Activated T-helper 17 cell treated with anti-CD3 and anti-CD28 coated beads, Interleukin-2, amount 50 U/mL, for 72 hours (primary cell): ENCODE measurements at places on chromosomes 1 and 21. TPM values are rescaled to one million over a fixed set of nuclear protein-coding genes. Genes with fewer than 3 reads are reported as not detected.

SH2D1B gene
- total RNA-seq = not detected

S100A16 gene
- total RNA-seq = not detected

PDZK1 gene
- total RNA-seq = not detected

UBE2U gene
- not detected for total RNA-seq

RAB3B gene
- total RNA-seq = 0.26 TPM

CD34 gene
- 0.24 TPM for total RNA-seq

S100A2 gene
- 10.1 TPM for total RNA-seq

RAB7B gene
- not detected for total RNA-seq

SHISAL2A gene
- total RNA-seq = 8.9 TPM

CRP gene
- not detected for total RNA-seq

- no peak for ATAC-seq
These were observed 47.5 kb downstream of the HSF2BP start for GRCh38 chr21:43611598-43612369.

- ATAC-seq = no peak
These were observed 4.6 kb downstream of the TRIM11 start for GRCh38 chr1:228401782-228402640.

DNA sequence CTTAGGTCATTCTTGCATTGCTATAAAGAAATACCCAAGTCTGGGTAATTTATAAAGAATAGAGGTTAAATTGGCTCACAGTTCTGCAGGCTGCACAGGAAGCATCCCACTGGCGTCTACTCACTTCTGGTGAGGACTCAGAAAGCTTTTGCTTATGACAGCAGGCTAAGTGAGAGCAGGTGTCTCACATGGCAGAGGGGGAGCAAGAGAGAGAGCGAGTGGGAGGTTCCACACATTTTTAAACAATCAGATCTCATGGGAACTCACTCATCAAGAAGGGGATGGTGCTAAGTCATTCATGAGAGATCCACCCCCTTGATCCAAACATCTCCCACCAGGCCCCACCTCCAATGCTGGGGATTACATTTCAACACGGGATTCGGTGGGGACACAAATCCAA is 13.6 kb upstream of the RGS4 start:
- no peak for ATAC-seq

DNA sequence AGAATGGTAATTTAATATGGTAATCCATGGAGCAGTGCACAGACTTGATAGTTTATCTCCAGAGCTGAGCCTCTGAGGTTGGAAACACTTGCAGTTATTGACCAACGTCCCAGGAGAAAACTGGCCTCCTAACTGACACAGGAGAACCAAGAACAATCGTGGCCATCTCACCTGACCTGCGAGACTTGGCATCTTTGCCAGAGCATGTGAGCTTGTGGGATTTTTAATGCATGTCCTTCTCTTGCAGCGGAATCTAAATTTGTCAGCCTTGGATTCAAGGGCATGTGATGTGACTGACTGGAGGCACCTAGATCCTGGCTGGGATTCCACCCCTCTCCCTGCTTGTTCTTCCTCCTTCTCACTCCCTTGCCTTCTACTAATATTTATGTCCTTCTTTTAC is 27.8 kb upstream of the SLC26A9 start:
- ATAC-seq = no peak

DNA sequence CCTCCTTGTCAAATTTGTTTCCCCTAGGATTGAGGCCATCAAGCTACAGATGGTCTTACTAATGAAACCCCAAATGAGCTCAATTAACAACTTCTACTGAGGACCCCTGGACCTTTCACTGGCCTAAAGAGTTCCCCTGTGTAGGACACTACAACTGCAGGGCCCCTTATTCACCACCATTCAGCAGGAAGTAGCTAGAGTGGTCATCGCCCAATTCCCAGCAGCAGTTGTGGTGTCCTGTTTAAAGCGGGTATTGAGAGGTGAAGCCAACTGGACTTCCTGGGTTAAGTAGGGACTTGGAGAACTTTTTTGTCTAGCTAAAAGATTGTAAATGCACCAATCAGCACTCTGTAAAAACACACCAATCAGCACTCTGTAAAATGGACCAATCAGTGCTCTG is 1466.9 kb downstream of the KCNT2 start:
- no peak for ATAC-seq

DNA sequence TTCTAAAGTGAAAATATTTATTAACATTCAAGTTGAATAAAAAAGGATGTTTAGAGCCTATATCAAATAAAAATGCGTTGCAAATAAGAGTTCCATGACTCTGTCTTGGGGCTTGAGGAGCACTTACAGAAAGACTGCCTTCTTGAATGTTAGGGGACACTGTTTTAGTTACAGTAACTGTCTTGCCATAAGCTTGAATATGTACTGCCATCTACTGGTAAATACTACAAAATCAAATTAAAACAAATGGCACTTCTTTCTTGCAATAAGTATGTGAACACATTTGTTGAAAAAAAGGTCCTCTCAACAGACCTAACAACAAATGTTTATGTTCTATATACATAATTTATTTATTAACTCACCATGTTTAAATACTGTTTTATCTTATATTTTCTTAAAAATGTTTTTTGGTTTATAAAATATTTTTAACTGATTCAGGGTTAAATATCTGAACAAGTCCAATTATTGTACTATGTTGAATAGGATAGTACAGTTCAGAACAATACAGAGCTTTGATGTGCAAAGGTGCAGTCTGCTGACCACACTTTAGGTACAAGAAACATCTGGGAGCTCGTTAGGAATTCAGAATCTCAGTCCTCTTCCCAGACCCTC is 199.5 kb downstream of the LRRIQ3 start:
- no peak for ATAC-seq

- ATAC-seq = no peak
These were observed 14.9 kb upstream of the RAB42 start for GRCh38 chr1:28577052-28577678.

DNA sequence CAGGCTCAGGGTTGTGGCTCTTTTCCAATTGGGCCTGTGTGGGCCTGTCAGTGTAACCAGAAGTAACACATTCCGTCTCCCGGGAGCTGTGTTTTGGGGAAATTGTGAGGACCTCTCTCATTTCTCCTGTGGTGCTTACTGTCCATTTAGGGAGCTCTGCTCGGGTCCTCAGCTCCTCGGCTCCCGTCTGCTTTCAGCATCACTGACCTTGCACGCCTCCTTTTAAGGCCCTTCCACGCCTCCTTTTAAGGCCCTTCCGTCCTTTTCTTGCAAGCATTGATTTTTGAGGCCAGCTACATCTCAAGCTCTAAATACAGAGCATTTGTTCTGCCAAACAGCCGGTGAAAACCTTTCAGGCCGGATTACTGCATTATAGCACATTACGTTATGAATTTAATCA is 9.7 kb downstream of the CA6 start:
- ATAC-seq = no peak

DNA sequence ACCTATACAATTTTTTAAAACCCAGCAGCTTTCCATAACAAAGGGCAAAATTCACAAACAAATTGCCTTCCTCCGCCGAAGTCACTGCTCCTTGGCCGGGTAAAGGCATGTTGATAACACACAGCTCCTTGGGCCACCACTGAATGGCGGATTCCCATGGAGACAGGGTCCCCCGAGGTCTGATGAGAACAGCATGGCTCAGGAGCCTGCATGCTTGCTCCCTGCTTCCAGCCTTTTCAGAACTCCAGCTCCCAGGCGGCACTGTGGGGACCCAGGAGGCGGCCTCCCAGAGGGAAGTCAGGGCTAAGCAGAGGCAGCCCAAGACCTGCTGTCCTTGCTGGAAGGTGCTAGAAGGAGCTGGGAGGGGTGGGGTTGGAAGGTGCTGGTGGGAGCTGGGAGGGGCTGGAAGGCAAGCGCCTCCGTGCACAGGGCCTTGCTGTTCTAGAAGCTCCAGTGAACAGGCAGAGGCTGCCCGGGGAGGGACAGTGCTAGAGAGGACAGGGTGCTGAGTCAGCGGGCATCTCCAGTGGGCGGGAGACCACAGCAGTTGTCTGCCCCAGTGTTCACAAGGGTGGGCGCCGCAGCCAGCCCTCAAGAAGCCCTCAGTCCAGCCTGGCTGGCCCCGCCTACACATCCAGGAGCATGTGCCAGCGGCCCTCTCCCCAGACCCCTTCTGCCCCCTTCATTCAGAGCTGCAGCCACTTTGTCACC is 35.1 kb downstream of the PRDM16 start:
- no peak for ATAC-seq

- peak; percentile 11 for ATAC-seq
These were observed 2.0 kb downstream of the AGRN start for GRCh38 chr1:1021920-1022259.

- no peak for ATAC-seq
These were observed 59.4 kb downstream of the ZZZ3 start for GRCh38 chr1:77623066-77623465.

GRCh38 chr1:6180268-6180706 is at the start of gene CHD5:
Gene CHD5, minus strand, starts transcription at chr1:6180321. Its CDS starts 298 bp downstream, at chr1:6180023.
- no peak for ATAC-seq

DNA sequence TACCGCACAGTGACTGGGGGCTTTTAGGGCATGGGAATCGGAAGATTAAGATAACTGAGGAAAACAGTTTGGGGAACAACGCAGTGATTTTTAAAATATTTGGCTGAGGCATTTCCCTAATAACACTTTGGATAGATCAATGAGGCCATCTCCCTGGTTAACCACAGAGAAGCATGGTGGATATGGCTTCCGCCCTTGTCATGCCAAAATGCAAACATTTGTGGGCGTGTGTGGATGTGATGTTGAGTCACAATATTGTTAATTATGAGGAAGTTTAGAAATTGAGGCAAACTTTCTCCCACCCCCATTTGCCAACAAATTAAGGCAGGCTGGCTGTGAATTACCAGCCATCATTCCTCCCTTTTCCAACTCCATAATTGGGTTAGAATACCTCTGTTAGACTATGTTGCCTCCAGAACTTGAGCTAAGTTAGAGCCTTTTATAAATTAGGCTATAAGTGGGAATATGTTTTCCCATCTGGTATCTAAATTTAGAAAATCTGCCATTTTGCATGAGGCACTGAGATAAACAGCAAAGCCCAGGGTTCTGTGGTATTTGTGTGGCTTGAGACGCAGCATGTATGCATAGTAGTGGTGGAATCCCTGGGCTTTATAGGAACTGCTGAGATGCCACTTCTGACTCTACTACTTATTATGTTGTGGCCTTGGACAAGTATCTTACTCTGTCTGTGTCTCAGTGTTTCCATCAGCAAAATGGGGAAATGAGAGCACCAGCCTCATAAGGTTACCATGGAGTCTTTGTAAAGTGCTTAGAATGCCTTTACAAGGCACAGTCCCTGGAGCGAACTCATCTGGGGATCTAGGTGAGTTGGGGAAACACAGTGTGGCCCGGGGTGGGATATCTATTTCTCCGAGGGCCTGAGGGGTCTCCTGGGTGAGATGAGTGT is 154.6 kb downstream of the C1orf94 start:
- no peak for ATAC-seq

DNA sequence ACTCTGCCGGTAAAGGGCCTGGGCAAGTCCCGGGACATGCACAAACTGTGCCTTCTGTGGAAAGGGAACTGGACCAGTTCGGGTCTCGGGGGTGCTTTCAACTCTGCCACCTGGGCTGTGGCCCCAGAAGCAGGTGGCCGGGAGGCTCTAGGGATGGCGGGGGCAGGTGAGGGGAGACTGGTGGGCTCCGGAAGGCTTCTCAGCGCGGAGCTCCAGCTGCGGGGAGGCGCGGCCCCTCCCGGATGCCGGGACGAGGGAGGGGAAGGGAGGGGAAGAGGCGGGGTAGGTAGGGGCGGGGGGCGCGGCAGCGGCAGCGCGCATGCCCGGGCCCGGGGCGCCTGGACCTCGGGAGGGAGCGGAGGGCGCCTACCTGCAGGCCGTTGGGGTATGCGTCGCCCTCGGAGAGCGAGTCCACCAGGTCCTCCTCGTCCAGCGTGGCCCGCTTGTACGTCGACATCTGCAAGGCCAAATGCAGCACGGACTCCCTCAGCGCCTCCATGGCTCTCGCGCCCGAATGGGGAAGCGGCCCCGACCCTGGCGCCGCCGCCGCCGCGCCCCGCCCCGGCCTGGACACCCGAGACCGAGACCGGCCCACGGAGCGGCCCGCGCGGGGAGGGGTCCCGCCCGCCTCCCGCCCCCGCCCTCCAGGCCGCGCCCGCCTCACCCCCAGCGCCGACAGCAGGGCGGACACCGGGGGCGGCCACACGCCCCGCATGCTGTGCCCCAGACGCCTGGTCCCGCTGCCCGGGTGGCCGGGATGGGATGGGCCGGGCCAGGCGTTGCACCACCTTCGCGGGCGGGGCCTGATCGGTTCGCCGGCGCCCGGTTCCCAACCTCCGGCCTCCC is at the start of gene ECE1:
TSS of gene ECE1 (minus strand) at position 764 of the 846 bp plus-strand sequence. CDS start at position 715, 49 bp downstream.
- ATAC-seq = no peak

DNA sequence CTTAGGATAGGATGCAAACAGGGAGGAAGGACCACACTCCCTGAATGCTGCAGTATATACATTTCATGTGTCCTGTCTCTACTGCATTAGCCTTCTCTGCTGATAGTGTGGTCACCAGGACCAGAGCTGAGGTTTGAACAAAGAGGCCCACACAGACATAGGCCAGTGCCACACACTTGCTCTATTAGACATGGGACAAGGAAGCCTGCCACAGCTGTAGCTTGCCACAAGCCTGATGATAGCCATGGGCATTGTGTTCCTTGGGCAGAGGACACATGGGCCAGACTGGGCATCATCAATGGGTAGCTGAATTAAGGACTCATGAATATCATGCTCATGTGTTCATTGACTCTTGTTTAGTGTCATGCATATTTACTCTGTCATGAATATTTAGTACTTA is 10.4 kb downstream of the CAMSAP2 start:
- ATAC-seq = no peak

- ATAC-seq = no peak
These were observed 707 bp upstream of the GPR153 start for GRCh38 chr1:6261615-6261995.

GRCh38 chr21:45302082-45303061 is 14.7 kb upstream of the POFUT2 start:
- peak; percentile 85 for ATAC-seq

DNA sequence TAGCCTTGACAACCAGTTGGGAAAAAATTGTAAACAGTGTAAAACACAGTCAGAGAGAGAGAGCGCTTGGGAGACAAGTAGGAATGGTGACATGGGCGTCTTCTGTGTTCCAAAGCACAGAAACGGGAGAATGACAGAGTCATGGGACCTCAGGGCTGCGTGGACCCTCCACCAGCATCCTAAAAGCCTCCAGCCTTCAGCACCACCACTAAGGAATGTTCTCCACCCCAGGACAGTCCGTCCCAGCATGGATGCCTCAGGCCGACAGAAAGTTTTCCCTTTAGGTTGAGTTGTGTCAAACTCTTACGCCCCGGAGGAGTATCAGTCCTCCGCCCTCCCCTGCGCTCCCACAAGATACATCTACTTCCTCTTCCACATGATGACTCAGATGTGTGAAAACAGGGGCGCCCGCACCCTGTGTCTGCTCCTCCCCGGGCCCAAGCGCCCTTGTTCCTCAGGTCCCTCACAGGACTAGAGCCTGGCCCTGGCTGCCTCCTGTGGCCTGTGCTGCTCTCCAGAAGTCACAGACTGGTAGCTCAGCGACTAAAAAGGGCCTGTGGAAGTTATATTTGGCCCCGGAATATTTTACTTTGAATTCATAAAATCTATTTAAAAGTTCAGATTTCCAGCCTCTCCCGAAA is 63.9 kb upstream of the EFHD2 start:
- ATAC-seq = peak; percentile 88

GRCh38 chr1:100433563-100433962 is 81.3 kb downstream of the CDC14A start:
- ATAC-seq = peak; percentile 51

- ATAC-seq = peak; percentile 56
These were observed 21.9 kb upstream of the XPR1 start for GRCh38 chr1:180609643-180610555.
